ENCODE measurements at places on chromosomes 4 and X.

GRCh38 chrX:153522259-153522658, 4.8 kb downstream of the ATP2B3 start:
- DNase-seq = no peak

DNA sequence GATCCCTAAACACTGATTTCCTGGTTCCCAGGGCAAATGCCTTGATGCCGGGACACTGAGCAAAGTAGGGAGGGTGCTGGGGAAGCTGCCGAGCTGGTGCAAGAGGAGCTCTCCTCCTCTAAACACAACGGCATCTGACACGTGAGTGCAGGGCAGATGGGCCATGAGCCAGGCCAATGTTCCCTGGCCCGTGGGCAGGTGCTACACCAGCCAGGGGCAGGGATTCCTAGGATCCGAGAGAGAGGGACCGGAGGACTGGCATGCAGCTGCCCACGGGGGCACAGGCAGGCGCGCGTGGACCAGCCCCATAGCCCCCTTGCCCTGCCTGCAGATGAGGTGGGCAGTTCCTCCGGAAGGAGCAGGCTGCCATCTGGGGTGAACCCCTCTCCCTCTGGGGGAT, 66.8 kb upstream of the AFAP1 start:
- no peak for DNase-seq

DNA sequence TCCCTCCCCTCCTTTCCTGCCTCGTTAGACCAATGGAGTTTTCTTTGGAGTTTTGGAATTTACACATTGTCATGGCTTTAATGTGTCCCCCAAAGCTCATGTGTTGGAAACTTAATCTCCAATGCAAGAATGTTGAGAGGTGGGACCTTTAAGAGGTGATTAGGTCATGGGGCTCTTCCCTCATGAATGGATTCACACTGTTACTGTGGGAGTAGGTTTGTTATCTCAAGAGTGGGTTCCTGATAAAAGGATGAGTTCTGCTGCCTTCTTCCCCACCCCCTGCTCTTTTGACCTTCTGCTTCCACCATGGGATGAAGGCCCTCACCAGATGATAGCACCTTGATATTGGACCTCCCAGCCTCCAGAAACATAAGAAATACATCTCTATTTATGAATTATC, 16.8 kb downstream of the MORF4L2 start:
- DNase-seq = no peak

GRCh38 chr4:76720121-76720520, 177.8 kb downstream of the SOWAHB start:
- DNase-seq = no peak

- no peak for DNase-seq
These were observed 203.6 kb upstream of the AGTR2 start for GRCh38 chrX:115966920-115967319.

DNA sequence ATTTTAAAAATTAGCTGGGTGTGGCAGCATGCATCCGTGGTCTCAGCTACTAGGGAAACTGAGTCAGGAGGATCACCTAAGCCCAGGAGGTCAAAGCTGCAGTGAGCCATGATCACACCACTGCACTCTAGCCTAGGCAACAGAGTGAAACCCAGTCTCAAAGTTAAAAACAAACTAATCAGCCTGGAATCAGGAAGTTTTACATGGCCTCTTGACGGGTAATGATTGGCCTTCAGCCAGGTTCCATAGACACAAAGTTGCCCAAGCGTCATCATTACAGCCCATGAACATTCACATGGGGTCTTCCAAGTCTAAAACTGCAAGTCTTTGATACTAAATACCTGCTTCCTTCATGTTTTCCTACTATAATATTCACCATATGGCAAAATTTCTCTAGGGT, 10.0 kb upstream of the RGN start:
- no peak for DNase-seq

- DNase-seq = no peak
These were observed 56.6 kb downstream of the ZNF827 start for GRCh38 chr4:145881989-145882388.

DNA sequence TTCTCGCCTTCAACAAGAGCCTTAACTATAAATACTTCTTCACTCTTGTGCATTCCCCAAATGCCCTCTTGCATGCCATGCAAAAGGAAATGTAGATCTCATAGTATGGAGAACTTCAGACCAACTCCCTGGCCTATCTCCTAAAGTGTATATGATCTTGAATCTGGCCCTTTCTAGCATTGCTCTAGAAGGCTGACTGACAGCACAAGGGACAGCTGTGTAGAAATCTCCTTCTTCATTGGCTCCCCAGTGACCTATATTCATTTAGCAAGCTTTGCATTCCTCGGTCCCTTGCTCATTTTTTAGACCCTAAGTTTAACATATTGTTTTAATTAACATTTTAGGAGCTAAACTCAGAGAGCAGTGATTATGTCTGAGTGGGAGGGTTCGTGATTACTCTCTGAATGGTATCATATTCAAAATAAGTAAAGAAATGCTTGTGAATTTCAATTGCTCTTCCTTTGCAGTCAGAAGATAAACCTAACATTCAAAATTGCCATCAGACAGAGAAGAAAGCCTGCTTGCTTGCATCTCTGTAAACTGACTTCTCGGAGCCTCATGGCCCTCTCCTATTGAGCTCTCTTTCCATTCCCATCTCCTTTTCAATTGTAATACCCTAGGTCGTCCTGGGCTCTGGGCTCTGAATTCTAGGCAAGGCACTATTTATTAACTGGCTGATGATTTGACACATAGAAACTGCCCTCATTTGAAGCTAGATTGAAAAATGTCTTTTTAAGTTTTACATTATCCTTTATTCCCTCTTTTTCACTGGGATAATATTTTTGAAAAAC, 120.3 kb upstream of the PRKG2 start:
- DNase-seq = no peak

DNA sequence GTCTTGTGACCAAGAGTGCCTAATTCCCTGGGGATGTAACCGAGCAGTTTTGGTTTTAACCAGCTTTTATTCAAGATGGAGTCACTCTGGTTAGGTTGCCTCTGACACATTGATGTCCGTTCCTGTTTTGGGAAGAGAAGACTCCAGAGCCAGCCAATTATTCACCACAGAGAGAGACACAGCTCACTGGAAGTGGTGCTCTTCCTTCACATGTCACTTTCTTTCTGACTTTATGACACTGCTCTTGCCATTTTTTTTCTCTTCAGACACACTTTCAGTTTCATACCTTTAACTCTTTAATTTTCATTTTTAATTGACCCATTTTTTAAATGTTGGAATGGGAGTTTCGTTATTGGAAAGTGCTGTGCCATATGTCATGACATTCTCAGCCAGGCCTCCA, 418.4 kb upstream of the FSTL5 start:
- no peak for DNase-seq

DNA sequence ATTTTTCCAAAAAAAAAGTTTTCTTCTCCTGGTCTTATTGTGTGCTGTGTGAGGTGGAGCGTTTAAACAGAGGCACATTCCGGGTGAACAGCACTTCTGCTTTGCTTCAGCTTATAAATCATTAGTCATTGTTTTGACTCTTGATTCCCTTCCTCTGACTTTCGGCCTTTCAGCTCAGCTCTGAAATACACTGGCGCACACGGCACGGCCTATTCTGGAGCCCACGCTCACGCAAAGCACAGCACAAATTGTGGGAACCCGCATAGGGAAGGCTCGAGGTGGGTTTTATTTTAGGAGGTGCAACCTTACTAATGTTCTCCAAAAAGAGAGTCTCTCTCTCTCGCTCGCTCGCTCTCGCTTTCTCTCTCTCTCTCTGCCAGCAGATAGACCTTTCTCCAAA, 4.0 kb downstream of the POU3F4 start:
- DNase-seq = no peak

DNA sequence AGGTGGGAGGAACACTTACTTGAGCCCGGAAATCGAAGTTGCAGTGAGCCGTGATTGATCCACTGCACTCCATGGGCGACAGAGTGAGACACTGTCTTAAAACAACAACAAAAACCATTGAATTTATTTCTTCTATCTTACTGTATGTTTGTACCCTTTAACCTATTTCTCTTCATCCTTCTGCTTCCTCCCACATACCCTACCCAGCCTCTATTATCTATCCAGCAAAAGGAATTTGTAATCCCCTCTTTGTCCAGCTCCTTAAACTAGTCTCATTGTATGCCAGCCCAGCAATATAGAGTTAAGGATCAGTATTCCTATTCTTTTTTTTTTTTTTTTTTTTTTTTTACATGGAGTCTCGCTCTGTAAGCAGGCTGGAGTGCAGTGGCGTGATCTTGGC, 1.9 kb upstream of the NKAP start:
- no peak for DNase-seq

DNA sequence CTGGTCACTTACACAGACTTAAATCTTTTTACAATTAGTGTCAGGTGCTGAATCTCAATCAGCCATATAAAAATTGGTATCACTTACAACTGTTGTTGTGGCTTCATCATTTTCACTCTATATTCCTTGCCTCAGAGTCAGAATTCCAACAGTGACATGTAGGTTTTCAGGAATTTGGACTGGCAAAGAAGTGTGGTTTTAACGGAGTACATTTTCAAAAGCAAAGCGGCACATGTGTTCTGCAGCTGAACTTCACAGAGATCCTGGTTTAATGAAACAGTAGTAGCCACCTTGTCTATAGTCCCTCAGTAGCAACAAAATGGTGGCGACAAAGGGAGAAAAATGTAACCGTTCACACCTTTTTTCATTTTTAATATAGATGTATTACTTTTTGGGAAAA, 486.6 kb downstream of the FAT4 start:
- no peak for DNase-seq

- DNase-seq = no peak
These were observed 48.8 kb downstream of the AFAP1 start for GRCh38 chr4:7890635-7891393.

DNA sequence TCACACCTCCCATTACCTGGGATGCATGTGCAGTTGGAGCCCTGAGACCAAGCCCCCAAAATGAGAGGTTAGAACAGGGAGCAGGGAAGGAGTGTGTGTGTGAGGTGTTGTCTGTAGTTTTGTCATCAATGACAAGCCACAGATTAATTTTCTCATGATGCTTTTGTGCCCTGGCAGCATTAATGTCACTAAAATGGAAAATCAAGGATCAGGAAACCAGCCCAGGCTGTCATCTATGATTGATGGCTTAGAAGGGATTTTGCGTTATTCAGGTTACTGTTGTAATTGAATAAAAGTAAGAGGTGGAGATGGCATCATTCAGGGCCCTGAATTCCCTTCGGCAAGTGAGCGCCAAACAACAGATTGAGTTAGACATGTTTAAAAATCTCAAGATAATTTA, 130.5 kb upstream of the C1QTNF7 start:
- no peak for DNase-seq

DNA sequence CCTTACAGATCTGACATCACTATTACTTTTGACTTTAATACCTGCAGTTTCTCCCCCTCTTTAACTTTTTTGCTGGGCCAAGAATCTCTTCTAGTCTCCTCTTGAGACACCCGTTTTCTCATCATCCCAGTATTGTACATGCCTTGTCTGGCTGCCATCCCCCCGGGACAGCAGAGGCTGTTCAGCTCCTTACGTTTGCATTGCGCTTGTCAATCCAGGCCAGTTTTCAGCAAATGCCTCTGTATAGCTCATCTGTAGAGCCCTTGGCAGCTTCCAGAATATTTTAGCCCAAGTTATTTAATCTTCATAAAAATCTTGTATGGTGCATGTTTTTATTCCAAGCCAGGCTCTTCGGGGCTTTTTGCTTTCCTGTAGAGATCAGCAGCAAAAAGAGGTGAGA, 22.3 kb upstream of the HOPX start:
- DNase-seq = no peak

DNA sequence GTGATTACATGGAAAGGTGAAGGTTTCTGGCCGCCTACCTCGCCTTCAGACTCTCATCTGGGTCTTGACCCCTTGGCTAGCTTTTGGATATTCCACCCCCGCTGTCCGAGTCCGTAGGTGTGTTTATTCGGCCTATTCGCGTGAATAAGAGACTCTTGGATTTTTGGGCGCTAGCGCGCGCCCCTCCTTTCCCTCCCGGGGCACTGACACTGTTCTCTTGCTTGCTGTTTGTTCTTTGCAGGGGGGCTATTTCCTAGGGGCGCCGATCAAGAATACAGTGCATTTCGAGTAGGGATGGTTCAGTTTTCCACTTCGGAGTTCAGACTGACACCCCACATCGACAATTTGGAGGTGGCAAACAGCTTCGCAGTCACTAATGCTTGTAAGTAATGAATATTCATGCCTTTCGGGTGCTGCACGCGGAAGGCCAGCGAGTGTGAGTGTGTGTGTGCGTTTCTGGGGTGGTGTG, 932 bp downstream of the GRIA2 start:
- DNase-seq = no peak

- DNase-seq = no peak
These were observed at the start of gene CTPS2 for GRCh38 chrX:16712548-16713155. Gene CTPS2, minus strand, starts transcription at chrX:16712669. Its CDS starts 9,767 bp downstream, at chrX:16702902.

GRCh38 chr4:80033581-80033980, 39.4 kb downstream of the ANTXR2 start:
- no peak for DNase-seq

- no peak for DNase-seq
These were observed 725.1 kb downstream of the C4orf33 start for GRCh38 chr4:129821073-129821472.

DNA sequence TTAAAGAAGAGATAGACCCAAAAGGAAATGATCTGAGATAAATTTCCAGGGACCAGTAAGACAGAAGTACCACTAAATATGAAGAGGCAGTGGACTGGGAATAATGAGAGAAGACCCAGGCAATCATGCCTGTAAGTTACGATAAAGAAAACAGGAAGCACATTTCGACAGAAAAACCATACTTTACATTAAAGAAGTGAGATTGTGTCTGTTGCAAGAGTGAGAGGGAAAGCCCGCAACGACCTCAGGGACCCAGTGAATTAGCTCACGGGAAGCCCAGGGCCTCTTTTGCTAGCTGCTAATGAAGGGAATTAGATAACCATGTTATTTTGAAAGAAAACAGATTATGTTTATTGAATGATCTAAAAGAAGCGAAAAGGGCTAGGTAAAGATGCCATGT, 28.9 kb upstream of the ACSL1 start:
- DNase-seq = no peak

GRCh38 chr4:68906780-68907137, 44.8 kb downstream of the UGT2A3 start:
- DNase-seq = no peak

- no peak for DNase-seq
These were observed 33.8 kb downstream of the ENOX2 start for GRCh38 chrX:130869239-130869638.

DNA sequence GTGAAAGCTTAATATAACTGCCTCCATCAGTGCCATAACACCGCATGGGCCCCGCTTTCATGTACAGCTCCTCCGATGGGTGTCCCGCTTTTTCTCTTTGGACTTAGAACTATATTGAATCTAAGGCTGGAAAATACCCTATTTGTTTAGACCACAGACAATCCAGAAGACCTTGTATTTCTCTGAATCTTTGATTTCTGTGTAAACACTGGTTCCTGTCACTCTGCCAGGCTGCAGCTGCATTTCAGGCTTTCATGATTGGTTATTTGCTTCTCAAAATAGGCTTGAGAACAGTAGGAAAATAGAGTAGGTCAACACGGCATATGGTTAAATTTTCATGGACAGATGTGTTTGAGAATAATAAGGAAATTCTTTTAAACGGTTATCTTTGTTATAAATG, 80.0 kb downstream of the NWD2 start:
- no peak for DNase-seq

Measured in stimulated activated CD8-positive, alpha-beta memory T cell treated with anti-CD3 and anti-CD28 coated beads, Interleukin-15, amount 100 ng/mL, for 4 hours (primary cell).